Thoracic aorta (tissue), 2 donors: ENCODE measurements at places on chromosomes 12 and 14. TPM values are rescaled to one million over a fixed set of nuclear protein-coding genes. Genes with fewer than 3 reads are reported as not detected.

- no peak for DNase-seq
- no peak overlapping the region for H3K27ac ChIP-seq
- no peak overlapping the region for H3K4me3 ChIP-seq
- H3K4me1 ChIP-seq: no peaks in the 10 kb centered on the region
- H3K27me3 ChIP-seq: no peaks in the 10 kb centered on the region
These were observed 53.4 kb downstream of the ZFC3H1 start for GRCh38 chr12:71610031-71610795.

- peaks cover 42% of the 10 kb centered on the region for H3K4me1 ChIP-seq
- H3K4me3 ChIP-seq: no peak overlapping the region
- peak overlapping the region; percentile 31 for H3K27ac ChIP-seq
- no peak for DNase-seq
- peaks cover 25% of the 10 kb centered on the region for H3K36me3 ChIP-seq
These were observed 186.6 kb upstream of the BCL2L14 start for GRCh38 chr12:11884116-11884515.

DNA sequence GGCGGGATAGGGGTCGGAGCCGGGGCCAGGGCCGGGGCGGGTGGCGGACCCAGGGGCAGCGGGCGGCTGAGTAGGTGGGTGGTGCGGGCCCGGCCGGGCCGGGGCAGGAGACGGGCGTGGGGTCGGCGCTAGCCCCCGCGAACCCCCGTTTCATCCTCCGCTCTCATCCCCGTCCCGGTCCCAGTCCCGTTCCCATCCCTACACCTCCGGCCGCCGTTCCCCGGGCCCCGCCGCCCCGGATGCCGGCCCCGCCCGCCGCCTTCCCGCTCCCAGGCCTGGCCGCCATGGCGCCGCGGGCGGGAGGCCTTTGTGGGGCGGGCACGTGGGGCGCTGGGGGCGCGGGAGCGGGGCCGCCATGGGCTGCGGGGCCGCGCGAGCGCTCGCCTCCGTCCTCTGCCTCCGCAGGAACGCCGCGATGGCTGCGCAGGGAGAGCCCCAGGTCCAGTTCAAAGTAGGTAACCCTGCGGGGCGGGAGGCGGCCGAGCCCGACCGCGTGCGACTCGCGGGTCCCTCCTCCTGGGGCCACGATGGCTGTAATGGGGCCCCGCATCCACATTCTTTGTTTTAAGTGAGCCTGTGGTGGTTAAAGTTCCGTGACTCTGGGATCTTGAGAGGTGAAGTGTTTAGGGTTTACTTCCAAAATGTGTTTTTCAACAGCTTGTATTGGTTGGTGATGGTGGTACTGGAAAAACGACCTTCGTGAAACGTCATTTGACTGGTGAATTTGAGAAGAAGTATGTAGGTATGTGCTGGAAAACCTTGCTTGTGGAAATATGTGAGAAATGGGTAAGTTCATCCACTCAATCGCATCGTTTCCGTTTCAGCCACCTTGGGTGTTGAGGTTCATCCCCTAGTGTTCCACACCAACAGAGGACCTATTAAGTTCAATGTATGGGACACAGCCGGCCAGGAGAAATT lies 572 bp downstream of the RAN start:
- H3K36me3 ChIP-seq: peaks cover 33% of the 10 kb centered on the region
- no peaks in the 10 kb centered on the region for H3K27me3 ChIP-seq
- no peak for DNase-seq
- H3K4me1 ChIP-seq: peaks cover 20% of the 10 kb centered on the region
- H3K27ac ChIP-seq: peak overlapping the region; percentile 51
- H3K4me3 ChIP-seq: peak overlapping the region; percentile 78

DNA sequence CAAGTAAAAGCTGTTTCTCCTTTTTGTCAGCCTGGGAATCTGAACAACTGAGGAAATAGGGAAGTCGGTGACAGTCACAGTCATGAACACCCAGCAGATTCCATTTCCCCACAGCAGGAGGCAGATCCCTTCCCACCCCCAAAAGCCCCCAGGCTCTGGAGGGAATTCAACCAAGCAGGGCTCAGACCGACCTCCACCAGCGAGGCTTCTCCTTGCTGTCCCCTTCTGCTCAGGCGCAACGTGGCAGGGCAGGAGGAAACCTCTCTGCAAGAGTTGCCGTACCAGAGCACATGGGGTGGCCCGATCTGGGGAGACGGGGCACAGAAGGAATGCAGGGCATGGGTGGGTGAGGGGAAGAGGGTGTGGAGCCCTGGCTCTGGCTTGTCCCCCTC lies 319 bp downstream of the GALNT6 start:
- H3K36me3 ChIP-seq: no peaks in the 10 kb centered on the region
- peaks cover 20% of the 10 kb centered on the region for H3K4me1 ChIP-seq
- no peaks in the 10 kb centered on the region for H3K27me3 ChIP-seq

JAG2 gene
- 8.8 TPM for total RNA-seq

GRCh38 chr14:59631237-59631636 lies 54.6 kb upstream of the CCDC175 start:
- H3K4me3 ChIP-seq: peak overlapping the region; percentile 80
- no peak for DNase-seq
- no peak overlapping the region for H3K27ac ChIP-seq
- no peaks in the 10 kb centered on the region for H3K27me3 ChIP-seq
- H3K4me1 ChIP-seq: peaks cover 28% of the 10 kb centered on the region

DNAJC22 gene
- total RNA-seq: 1.5 TPM

- no peak overlapping the region for H3K4me3 ChIP-seq
- no peaks in the 10 kb centered on the region for H3K36me3 ChIP-seq
- peaks cover 6% of the 10 kb centered on the region for H3K4me1 ChIP-seq
These were observed 194.5 kb upstream of the CDKN3 start for GRCh38 chr14:54202288-54202687.

- peaks cover 28% of the 10 kb centered on the region for H3K36me3 ChIP-seq
- H3K27ac ChIP-seq: no peak overlapping the region
- no peaks in the 10 kb centered on the region for H3K27me3 ChIP-seq
- no peak for DNase-seq
These were observed 4.5 kb downstream of the FICD start for GRCh38 chr12:108519558-108519957.

DNA sequence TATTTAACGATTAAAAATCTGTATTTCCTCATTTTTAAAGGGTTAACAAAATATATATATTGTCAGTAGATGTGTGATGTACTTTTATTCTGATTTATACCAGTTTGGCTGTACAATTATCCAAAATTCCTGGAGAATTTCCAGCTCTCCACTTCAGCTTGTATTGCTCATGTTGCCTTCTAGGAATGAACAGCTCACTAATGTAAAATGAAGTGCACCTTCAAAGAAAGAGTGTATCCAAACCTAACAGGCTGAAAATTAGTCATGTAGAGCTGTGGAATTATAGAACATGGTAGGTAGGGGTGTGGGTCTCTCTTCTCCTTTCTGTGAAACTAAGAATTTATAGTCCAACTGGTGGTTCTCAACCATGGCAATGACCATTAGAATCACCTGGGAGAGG lies 362.0 kb downstream of the ETNK1 start:
- no peaks in the 10 kb centered on the region for H3K36me3 ChIP-seq
- no peaks in the 10 kb centered on the region for H3K27me3 ChIP-seq

DNA sequence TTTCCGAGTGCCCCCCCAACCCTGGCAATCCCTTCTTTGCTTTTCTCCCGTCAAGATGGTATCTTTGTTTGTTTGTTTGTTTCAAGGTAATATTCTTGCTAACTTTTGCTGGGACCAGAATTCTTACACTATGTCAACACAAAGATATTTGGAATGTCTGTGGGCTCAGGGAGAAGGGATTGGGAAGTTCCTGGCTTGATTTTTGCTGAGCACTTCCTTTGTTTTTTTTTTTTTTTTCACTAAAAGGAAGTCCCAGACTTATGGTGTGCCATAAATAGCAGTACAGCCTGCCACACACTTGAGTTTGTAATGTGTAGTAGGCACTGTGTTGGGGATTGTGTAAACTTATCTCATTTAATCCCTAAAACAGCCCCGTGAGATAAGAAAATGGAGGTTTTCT lies 11.2 kb upstream of the RNU6-7 start:
- no peaks in the 10 kb centered on the region for H3K36me3 ChIP-seq
- no peak overlapping the region for H3K4me3 ChIP-seq
- H3K27ac ChIP-seq: no peak overlapping the region
- no peaks in the 10 kb centered on the region for H3K27me3 ChIP-seq
- no peaks in the 10 kb centered on the region for H3K4me1 ChIP-seq

DNA sequence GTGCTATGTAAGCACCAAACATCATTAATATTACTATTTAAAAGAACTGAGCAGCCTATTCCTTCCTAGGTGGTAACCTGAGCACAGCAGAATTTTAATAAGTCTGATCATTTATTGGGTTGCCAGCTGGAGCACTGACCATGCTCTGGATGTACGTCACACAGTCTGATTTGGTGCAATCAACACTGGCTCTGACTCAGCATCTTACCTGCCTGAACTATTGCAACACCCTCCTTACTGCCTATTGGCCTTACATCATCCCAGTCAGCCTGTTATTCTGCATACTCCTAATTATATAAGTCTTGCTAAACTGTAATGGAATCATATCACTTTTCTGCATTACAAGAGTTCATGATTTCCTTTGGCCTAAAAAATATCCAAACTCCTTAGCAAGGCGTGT lies 149.7 kb downstream of the PTPRO start:
- H3K4me1 ChIP-seq: no peaks in the 10 kb centered on the region
- no peak overlapping the region for H3K4me3 ChIP-seq
- H3K27ac ChIP-seq: no peak overlapping the region
- no peaks in the 10 kb centered on the region for H3K36me3 ChIP-seq

- no peak for DNase-seq
- no peak overlapping the region for H3K27ac ChIP-seq
- H3K4me3 ChIP-seq: no peak overlapping the region
These were observed 67.5 kb downstream of the CHST11 start for GRCh38 chr12:104524034-104524832.

DNA sequence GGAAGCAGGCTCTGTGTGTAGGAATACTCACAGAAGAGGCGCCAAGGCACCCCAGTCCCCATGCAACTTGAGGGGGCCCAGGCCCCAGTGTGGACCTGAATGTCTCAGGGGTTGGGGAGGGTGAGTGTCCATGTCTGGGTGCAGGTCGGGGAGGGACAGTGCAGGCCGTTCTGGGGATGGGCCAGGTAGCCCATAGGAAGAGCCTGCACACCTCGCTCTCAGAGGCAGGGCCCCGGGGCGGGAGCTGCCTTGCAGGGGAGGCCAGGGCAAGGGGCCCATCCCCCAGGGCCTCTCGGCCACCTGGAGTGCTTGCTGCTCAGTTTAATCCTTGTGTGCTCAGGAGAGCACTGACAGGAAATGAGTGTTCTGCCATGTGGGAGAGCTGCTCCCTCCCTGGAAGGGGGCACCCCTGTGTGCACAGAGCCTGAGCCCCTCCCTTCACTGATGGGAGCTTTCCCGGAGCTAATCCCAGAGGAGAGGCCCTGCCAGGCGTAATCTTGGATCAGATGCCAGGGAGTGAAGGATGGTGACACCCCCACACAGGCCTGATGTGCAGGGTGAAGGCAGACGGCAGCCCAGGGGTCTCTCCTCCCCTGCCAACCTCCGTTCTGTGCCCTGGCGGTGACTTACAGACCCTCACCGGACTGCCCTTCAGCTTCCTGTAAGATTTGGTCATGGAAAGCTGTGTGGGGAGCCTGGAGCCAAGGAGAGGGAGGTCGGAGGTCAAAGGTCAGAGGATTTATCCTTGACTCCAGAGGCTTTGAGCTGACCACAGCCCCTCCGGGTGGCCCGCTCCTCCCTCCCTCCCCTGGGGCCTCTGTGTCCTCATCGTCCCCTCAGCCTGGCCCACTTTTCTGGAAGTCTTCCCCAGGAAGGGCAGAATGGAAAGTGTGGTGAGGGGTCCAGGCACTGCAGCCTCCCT lies 24.4 kb upstream of the FBRSL1 start:
- H3K36me3 ChIP-seq: no peaks in the 10 kb centered on the region
- no peak for DNase-seq
- peaks cover 7% of the 10 kb centered on the region for H3K27me3 ChIP-seq
- H3K4me3 ChIP-seq: no peak overlapping the region
- H3K4me1 ChIP-seq: no peaks in the 10 kb centered on the region

MIP gene
- total RNA-seq: not detected

- no peaks in the 10 kb centered on the region for H3K36me3 ChIP-seq
- no peaks in the 10 kb centered on the region for H3K4me1 ChIP-seq
- H3K4me3 ChIP-seq: no peak overlapping the region
- H3K27me3 ChIP-seq: no peaks in the 10 kb centered on the region
- no peak for DNase-seq
These were observed 31.4 kb upstream of the SPTLC2 start for GRCh38 chr14:77647853-77648252.

DNA sequence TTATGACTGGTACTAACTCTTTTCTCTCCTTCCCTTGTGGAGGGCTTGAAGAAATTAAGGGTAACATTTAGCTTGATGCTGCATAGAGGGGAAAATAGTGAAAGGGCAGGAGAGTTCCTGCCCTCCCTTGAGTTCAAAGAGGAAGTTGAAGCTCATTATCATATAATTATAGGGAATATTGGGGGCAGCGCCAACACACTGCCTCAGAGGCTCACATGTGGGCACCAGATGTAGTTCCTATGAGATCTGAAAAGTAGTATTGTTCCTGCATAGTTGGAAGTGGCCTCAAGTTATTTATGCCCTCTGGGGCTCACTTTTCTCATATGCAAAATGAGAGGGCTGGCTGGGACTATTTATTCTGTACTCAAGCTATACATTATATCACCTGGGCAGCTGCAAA lies 33.0 kb upstream of the FGF23 start:
- no peaks in the 10 kb centered on the region for H3K36me3 ChIP-seq
- no peaks in the 10 kb centered on the region for H3K4me1 ChIP-seq
- no peak overlapping the region for H3K4me3 ChIP-seq

DNA sequence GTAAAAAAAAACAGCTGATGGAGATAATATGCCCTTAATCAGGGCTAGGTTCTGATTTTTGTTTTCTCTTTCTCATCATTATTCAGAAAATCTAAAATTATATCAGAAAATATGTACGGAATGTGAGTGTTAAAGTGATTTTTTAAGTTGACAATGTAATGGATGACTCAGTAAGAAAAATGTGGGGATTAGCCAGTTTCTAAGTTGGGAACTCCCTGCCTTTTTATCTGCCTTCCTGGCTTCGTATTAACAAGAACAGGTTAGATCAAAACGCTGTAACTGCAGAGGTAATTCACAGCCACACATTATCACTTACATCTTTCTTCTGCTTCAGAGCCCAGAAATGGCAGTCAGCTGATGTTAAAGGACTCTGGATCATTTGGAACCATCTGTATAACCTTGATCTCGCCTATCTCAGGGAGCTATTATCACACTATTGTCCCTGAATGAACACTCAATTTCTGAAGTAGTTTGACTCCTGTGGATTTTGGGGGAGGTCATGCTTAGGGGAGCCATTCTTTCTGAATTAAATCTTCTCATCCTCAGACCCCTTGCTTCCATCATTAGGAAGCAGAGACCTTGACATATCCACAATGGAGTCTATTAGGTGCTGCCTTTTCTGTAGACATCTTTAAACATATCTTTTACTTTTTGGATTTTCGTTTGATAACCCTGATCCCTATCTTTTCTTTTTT lies 135.7 kb upstream of the SLC16A7 start:
- no peak overlapping the region for H3K4me3 ChIP-seq
- peaks cover 13% of the 10 kb centered on the region for H3K4me1 ChIP-seq
- H3K27ac ChIP-seq: no peak overlapping the region
- DNase-seq: no peak

SLC2A14 gene
- total RNA-seq: not detected
